ENCODE measurements at places on chromosomes 2 and 18. TPM values are rescaled to one million over a fixed set of nuclear protein-coding genes. Genes with fewer than 3 reads are reported as not detected.

- H3K4me3 ChIP-seq: no peak overlapping the region
- no peak overlapping the region for H3K27ac ChIP-seq
- H3K36me3 ChIP-seq: no peaks in the 10 kb centered on the region
- DNase-seq: no peak
Observed at GRCh38 chr2:195458936-195459335, 198.1 kb upstream of the SLC39A10 start.

- H3K4me3 ChIP-seq: no peak overlapping the region
- H3K27ac ChIP-seq: no peak overlapping the region
- H3K36me3 ChIP-seq: peaks cover 7% of the 10 kb centered on the region
- no peaks in the 10 kb centered on the region for H3K27me3 ChIP-seq
- no peak for DNase-seq
Observed at GRCh38 chr2:61210332-61210981, 48.5 kb downstream of the C2orf74 start.

GRCh38 chr18:58669731-58670378 is 1.4 kb upstream of the MALT1 start:
- H3K27ac ChIP-seq: no peak overlapping the region
- peaks cover 6% of the 10 kb centered on the region for H3K27me3 ChIP-seq
- peak overlapping the region; percentile 93 for H3K4me3 ChIP-seq
- H3K36me3 ChIP-seq: no peaks in the 10 kb centered on the region
- peaks cover 19% of the 10 kb centered on the region for H3K4me1 ChIP-seq

GRCh38 chr2:95072424-95072823 is 46.9 kb downstream of the MAL start:
- H3K27me3 ChIP-seq: peaks cover 20% of the 10 kb centered on the region
- H3K4me3 ChIP-seq: no peak overlapping the region
- no peak overlapping the region for H3K27ac ChIP-seq
- DNase-seq: no peak

DNA sequence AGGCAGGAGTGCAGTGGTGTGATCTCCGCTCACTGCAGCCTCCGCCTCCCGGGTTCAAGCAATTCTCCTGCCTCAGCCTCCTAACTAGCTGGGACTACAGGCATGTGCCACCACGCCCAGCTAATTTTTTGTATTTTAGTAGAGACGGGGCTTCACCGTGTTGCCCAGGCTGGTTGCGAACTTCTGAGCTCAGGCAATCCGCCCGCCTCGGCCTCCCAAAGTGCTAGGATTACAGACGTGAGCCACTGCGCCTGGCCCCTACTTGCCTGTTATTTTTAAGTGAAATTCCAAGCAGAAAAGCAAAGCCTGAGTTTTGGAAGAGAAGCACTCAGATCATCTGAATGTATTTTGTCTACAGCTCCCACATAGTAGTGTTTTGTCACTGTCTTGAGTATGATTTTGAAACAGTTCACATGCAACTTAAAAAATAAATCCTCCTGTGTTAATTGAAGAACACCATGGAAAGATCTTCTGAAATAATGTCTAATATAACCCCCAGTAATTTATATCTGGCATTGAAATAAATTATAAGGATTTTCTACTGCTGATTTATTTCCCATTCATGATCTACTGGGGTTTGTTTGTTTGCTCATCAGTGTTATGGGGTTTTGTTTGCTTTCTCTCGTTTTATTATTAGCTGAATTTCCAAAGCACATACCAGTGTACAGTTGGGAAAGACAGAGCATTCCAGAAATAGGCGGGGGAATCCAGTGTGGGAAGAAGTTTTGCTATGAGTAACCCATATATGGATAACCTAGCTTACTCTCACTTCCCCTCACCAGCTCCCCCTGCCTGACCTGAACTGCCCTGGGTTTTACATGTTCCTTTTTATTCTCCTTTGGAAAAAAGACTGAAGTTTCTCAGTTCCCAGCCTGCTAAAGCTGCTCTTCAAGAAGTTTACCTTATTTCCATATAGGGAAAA is 80.1 kb upstream of the MAP3K20 start:
- no peaks in the 10 kb centered on the region for H3K27me3 ChIP-seq
- no peak overlapping the region for H3K4me3 ChIP-seq
- H3K4me1 ChIP-seq: peaks cover 60% of the 10 kb centered on the region
- no peak for DNase-seq

- no peaks in the 10 kb centered on the region for H3K27me3 ChIP-seq
- no peaks in the 10 kb centered on the region for H3K36me3 ChIP-seq
- DNase-seq: no peak
Observed at GRCh38 chr2:177283906-177284305, 19.4 kb upstream of the NFE2L2 start.

Gene UPP2
- total RNA-seq: not detected
